ENCODE measurements at places on chromosomes 11 and 22.
A peak's percentile ranks its signal among the peaks of the same experiment; 100 is the strongest.

- no peak for DNase-seq
Observed at GRCh38 chr22:17116572-17117330, 4.4 kb downstream of the TMEM121B start.

DNA sequence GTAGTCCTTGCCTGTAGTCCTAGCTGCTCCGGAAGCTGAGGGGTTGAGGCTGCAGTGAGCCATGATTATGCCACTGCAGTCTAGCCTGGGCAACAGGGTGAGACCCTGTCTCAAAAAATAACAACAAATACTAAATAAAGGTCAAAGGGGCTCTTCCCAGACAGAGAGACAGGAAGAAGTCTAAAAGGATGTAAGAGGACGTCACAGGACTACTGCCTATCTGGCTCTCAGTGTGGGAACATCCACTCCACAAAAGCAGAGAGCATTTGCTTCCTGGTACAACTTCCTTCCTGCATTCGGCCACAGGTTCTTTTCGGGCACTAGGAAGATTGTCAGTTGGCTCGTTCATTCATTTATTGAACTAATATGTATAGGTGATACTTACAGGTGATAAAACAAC lies 110.6 kb downstream of the SGSM3 start:
- DNase-seq, result no peak

- no peak for DNase-seq
Observed at GRCh38 chr11:129023968-129024676, 81.5 kb upstream of the TP53AIP1 start.

GRCh38 chr11:24502425-24502824 lies 5.6 kb downstream of the LUZP2 start:
- DNase-seq, result no peak

GRCh38 chr11:2793701-2794045 lies 91.9 kb downstream of the CDKN1C start:
- no peak for DNase-seq

DNA sequence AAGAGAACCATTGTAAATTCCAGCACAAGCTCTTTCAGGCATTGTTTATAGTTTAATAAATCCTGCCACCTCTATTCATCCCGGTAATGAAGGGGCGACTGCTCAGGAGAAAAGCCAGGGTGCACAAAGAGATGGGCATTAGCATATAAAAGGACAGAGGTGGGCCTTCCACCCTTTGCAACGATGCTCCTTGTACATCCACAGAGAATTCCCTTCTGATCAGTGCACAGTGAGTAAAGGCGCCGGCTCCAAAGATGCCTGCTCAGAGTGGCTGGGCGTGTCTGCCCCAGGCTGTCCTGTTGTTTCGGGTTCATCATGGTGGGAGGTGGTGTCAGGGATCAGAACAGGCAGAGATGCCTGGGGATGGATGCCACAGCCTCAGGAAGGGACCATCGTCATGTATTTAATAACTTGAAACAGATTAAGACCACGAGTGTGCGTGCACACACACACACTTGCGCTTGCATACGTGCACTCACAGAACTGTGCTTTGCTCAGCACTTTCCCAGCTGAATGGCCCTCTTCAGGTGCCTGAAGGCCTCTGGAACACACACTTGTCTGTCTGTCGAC lies 305.0 kb downstream of the TBC1D22A start:
- no peak for DNase-seq

DNA sequence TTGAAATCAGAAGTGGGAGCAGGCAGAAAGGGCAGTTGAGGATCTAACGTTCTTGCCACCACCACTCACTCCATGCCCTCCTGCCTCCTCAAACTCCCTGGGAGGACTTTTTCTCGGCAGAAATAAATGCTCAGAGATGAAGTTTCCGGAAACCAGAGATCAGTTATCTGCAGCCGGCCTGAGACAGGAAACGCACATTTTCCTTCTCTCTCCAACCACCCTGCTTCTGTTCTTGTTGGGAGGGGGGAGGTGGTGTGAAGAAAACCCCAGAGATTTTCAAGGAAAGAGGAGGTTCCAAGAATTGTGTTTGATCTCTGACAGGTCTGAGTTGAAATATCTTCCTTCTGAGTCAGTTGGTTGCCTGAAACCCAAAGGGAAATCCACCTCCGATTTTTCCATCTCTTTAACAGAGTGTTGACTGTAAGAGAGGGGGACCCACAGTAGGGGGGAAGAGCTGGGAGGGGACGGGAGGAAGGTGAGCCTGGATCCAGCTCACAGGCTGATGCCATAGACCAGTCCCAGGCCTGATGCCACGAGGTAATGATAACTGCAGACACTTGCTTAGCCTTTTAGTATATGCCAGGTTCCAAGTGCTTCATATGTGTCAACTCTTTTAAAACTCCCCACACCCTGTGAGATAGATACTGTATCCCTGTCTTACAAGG lies 100.8 kb downstream of the TRAF6 start:
- peak; percentile 47 for DNase-seq

DNA sequence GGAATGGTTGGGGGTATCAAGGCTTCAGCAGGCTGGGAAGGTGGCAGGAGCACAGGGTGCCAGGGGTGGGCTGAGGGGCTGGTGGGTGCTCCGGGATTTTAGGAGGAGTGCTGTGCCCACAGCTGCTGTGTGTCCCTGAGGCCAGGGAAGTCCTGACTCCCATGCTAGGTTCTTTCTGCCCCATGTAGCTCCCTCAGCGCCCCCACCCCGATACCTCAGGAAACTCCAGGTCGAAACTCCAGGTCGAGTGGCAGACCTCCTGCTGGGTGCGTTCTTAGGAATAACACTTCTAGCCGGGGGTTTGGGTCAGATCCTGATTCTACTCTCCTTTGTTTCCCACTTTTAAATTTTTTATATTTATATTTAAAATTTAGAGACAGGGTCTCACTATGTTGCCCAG lies 8.3 kb downstream of the AP2A2 start:
- DNase-seq, result no peak

DNA sequence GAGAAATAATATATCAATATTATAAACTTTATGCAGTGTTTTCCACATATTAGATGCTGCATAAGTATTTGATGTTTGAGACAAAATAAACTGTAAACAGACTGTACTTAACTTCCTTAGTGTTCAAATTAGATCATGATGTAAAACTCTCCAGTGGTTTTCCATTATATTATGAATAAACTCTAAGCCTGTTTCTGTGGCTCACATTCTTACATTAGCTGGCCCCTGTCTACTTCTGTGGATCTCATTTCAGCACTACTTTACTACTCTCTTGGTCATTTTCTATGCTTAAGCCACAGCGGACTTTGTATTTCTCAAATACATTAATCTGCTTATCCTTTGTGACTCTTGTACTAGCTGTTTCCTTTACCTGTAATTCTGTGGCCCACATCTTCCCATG lies 55.6 kb downstream of the ARHGEF12 start:
- DNase-seq, result no peak

GRCh38 chr22:40153192-40153591 lies 24.5 kb upstream of the TNRC6B start:
- DNase-seq, result no peak

- DNase-seq, result no peak
Observed at GRCh38 chr11:117959438-117960149, 26.6 kb upstream of the IL10RA start.

Data from CMK (cell line).